ENCODE measurements at places on chromosomes 5 and 9.

DNA sequence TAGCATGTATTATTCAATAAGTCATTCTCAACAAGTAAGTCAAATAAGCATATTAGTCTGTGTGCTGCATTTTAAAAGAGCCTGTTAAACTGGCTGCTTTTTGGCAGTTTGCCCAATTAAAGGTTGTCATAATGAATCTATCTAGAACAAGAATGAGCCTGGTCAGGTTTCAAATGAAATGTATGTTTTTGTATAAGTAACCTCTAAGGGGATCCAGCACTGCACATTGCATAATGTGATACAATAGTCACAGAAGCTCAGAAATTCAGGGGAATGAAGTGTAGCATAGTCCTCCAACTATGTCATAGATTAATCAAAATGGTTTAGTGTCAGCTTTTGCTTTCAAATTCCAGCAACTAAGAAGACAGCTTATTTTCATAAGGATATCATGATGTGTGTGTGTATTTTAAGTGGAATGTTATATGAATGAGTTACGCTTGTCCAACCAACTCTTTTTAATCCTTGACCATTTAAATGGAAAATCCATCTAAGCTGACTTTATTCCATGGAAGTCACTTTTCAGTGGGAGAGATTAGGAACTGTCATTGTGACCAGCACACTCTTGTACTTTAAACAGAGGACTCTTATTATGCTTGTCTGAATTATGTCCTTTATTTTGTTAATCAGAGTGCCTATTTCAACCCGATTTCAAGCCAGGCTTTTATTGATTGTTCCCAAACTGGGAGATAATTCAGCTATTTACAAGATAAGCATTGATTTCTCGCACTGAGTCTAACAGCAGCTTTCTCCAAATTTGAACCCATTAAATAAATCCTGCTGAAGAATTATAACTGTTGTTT lies 283.9 kb upstream of the ADAMTSL1 start:
- no peak for DNase-seq

GRCh38 chr9:128684065-128684324 lies 5.0 kb upstream of the SET start:
- DNase-seq = no peak

- DNase-seq = no peak
These were observed 13.5 kb upstream of the NIPAL4 start for GRCh38 chr5:157446412-157446935.

- no peak for DNase-seq
These were observed 12.0 kb downstream of the ENHO start for GRCh38 chr9:34510497-34511468.

- no peak for DNase-seq
These were observed 822.5 kb downstream of the PTPRD start for GRCh38 chr9:9790216-9790872.

All from T-helper 2 cell (primary cell).